GM18507 (cell line): ENCODE measurements at places on chromosomes 16 and 17.
A peak's percentile ranks its signal among the peaks of the same experiment; 100 is the strongest.

GRCh38 chr17:18129041-18129502, 20.5 kb downstream of the MYO15A start:
- DNase-seq: no peak

- no peak for DNase-seq
These were observed 9.9 kb downstream of the C17orf67 start for GRCh38 chr17:56823848-56824247.

GRCh38 chr16:78686601-78687000, 587.1 kb downstream of the WWOX start:
- no peak for DNase-seq

GRCh38 chr17:18246880-18247612, 11.5 kb downstream of the FLII start:
- no peak for DNase-seq

DNA sequence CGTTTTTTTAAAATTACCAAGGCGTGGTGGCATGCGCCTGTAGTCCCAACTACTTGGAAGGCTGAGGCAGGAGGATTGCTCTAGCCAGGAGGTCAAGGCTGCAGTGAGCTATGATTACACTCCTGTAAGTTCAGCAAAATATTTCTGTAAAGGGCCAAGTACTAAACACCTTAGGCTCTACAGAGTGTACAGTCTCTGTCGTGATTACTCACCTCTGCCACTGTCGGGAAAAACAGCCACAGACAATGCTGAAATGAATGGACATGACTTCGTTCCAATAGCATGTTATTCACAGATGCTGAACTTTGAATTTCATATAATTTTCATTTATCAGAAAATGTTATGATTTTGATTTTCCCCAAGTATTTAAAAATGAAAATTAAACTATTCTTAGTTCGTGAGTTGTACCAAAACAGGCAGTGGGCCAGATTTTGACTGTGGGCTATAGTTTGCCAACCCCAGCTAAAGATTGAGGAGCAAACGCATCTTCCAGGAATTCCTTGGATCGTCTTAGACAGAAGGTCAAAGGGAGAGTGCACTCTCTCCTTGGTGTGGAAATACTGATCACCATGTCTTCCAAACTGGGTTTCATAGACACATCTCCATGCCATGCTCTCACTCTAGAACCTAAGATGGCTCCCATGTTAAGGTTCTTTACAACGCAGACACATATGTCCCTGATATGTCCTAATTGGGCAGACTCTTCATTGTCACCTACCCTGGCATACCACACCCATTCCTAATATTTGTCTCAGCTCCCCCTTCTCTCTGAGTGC, 89.5 kb downstream of the MARF1 start:
- no peak for DNase-seq

GRCh38 chr17:57016764-57017116, 38.8 kb downstream of the SCPEP1 start:
- DNase-seq: no peak

DNA sequence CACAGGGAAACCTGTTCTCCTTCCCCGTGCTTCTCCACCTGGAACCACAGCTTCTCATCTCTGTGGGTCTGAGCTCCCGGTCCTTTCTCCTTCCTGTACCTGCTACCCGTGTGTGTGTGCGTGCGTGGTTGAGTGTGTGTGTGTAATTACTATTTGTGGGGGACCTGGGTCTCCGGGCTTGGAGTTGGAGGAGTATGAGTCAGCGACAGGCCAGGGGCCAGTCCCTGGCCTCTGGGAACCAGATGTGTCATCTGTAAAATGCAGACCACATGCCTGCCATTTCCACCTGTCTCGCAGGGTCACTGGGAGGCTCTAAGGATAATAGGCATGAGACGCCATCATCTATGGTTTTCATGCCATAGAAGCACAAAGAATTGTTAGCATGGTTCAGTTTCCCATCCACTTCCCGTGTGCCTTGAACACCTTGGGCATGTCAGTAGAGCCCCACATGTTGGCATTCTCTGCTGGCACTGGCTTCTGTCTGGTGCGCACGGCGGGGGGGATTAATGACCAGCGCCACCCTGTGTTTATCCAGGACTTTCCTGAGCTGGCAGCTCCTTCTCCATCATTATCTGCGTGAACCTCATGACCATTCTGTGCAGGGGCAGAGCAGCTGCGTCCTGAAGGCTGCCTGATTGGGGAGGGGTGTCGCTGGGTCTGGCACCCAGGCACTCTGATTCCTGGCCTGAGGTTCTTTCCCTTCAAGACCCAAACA, 1.5 kb downstream of the ZNF205 start:
- DNase-seq: no peak

DNA sequence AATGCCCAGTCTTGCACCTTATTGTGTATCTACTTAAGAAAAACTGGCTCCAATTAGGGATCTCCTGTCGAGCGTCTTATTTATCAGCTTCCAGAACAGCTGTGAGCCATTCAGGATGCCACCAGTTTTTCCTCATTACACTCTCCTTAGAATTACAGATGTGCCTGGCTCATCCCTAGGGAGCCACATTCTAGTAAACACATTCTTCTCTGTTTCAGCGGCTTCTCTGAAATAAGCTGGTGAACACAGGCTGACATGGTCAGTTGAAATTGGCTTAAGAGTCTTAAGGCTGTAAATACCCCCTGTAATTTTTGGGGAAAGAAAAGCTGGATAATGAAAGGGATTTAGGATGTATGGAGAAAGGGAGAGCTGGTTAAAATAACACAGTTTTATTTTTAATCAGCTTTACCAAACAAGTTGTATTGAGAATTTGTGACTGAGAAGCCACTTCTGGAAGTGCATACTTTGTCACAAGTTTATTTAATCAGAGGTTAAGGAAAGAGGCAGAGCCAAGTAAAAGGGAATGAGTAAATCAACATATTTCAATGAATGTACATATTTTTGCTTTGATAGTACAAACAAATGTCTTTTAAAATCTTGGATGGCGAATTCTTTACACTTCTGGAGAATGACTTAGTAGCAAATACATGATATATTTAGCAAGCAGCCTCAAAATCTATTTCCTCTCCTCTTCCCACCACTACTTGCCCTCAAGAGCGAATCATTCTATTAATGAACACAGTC, 562.0 kb upstream of the GOT2 start:
- no peak for DNase-seq

DNA sequence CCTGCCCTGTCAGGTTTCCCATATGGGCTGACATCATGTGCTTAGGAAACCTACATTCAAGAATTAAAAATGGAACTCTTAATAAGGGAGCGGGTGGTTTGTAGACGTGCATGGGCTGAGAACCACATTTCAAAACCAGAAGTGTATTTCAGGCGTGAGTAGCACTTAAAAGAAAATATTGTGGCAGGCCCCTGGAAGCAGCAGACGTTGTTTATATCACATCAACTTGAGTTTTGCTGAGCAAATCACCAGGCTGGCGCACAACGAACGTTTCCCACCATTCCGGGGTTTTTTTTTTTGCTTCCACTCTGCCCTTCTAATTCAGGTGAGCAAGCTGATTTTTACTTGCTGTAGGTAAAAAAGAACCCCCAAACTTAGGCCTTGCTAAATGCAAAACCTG, 220.2 kb downstream of the MRTFB start:
- no peak for DNase-seq

DNA sequence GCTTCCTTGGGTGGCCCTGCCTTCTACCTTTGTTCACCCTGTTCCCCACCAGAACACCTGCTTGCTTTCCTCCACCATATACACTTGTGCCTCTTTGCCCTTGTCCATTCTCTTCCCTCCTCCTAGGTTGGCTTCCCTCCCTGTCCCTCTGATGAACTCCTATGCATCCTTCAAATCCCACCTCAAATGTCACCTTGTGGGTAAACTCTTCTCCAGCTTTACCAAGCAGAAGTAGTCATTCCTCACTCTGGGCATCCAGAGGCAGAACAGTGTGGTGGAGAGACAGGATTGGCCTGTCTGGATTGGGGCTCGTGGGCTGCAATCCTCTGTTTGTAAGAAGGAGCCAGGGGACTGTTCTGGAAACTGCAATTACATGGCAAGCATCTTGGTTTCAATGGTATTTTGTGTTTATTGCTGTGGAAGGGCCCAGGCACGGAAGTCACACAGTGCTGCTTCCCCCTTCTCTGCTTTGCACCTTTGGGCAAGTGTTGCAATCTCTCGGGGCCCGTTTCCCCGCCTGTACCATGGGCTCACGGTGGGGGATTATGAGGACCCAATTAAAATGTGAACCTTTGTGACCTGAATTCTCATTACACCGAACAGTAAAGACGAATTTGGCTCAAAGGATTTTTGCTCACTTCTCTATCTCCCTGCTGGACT, 21.9 kb upstream of the NXPH3 start:
- no peak for DNase-seq

DNA sequence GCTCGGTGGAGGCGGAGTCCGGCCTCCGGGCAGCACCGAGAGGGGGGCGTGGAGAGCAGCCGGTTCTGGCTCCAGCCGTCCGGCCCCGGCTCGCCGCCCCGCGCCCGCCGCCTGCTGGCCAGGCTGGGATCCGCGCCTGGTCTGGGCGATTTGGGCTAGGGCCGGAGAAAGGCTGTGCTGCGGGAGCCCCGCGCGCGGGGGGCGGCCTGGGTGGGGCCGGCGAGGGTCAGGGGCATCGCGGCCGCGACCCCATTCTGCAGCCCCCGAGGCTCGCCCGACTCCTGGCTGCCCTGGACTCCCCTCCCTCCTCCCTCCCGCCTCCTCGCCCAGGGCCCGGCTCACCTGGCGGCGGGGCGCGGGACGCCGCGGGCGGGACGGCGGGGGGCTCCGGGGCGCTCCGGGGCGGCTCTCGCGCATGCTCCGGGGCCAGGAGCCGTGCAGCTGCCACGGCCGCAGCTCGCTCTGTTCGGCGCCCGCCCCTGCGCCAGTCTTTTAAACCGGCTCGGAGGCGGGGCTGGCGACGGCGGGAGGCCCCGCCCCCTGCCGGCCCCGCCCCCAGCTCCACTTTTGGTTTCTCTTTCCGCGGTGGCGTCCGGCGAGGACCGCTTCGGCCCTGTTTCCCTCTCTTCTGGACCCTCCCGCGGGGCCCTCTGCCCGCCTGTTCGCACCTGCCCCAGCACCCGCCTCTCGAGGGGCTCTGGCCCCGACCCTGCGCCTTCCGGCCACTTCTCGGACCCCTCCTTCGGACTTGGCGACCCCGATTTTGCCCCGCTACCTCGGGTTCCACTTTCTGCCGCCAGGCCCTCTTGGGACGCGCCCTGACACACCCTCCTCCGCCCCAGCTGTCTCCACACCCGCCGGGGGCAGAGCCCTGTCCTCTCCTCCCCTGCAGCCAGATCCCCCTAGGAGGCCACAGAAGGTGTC, at the start of gene SOCS1:
TSS of gene SOCS1 (minus strand) at position 468 of the 924 bp plus-strand sequence. CDS start 726 bp downstream, outside the sequence.
- DNase-seq: peak; percentile 76

GRCh38 chr16:21101631-21102420, 48.8 kb downstream of the DNAH3 start:
- DNase-seq: no peak

- no peak for DNase-seq
These were observed 15.8 kb downstream of the GPR142 start for GRCh38 chr17:74383141-74383540.

GRCh38 chr17:80981929-80982425, 9.7 kb upstream of the CHMP6 start:
- no peak for DNase-seq

- no peak for DNase-seq
These were observed 65.6 kb upstream of the HS3ST4 start for GRCh38 chr16:25626172-25626571.

GRCh38 chr16:89026121-89026612, 49.2 kb upstream of the CBFA2T3 start:
- DNase-seq: peak; percentile 57

GRCh38 chr17:17084317-17084835, 42.1 kb downstream of the MPRIP start:
- DNase-seq: no peak

DNA sequence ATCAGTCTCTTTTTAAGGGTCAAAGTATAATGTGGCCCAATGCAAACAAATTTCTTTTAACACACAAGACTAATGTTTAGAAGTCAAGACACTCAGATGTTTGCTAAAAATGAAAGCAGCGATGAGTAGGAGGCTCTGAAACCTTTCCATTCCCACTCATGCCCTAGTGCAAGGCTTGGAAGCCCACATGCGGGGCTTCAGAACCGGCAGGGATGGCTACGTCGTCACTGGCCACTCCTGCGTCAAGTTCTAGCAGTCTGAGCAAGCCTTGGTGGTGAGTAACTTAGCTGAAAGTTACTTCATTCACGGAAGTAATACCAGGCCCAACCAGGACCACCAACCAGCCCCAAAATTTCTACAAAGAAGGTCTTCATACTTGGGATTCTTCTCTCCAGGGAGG, 14.8 kb upstream of the TMED6 start:
- no peak for DNase-seq

DNA sequence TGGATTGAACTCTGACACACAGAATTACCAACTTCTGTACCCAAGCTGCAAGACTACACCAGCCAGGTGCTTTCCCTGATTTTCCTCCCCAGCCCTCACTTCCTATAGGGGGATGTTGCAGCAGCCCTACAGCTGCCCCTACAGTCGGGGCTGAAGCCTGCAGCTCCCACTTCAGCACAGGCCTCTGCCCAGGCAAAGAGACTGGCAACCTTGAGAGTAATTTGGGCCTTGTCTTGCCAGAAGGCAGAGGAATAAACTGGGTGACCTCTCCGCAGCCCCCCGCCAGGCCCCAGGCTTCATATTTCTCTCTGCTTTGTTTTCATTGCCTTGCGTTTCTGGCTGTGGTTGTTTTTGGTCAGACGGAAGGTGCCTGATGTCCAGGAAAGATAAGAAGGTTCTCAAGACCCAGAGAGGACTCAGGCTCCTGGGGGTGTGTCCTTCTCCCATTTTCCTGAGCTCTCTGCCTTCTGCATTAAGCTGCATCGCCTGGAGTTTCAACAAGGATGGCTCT, 32.0 kb downstream of the SLC6A4 start:
- DNase-seq: no peak

GRCh38 chr17:4318596-4318995, 47.9 kb downstream of the UBE2G1 start:
- no peak for DNase-seq

DNA sequence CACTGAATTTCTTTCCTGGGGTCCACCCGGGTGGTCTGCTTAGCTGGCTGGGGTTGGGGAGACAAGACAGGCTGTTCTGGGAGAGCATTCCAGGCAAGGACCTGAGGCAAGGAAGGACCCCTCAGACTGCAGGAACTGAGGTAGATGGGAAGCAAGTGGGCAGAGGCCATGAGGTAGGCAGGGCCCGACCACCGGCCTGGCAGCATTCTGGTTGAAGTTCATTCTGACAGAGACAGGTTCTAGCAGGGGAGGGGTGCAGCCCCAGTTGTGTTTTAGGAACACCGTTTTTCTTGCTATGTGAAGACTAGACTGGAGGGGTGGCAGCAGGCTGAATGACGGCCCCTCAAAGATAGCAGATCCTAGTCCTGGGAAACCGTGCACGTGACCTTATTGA, 17.5 kb downstream of the B9D1 start:
- no peak for DNase-seq

DNA sequence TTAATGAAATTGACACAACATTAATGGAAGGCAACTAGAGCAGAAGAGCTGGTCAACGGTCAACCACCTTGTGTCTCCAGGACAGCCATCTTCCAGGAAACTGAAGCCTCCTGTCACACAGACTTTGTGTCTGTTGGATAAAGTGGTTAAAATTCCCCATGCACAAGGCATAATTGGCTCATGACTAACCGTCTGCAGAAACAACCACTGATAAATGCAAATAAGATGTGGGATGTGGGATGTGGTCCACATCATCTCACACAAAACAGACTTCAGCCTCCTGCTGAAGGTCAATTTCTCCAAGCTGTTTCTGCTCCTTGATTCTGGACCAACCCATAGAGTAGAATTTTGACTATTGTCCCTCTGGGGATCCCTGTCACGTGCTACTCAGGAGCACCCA, 26.9 kb upstream of the XYLT1 start:
- no peak for DNase-seq
